ENCODE measurements at places on chromosomes 7 and 10. TPM values are rescaled to one million over a fixed set of nuclear protein-coding genes. Genes with fewer than 3 reads are reported as not detected.

DNA sequence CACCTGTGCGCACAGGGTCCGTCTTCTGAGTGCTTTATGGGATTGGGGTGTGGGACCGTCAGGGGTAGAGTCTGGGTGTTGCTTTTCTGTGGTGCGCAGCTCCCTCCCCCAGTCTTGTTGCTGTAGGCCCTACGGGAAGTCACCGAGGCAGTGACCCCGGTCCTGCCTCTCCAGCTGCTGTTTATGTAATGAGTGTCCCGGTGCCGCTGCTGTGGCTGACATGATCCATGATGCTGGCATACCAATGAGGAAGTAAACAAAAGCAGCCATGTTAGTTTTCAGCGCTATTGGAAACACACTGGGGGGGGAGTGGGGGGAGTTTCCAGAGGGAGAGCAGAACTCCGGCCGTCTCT lies 1.1 kb downstream of the TRIM8 start:
- DNase-seq = peak; percentile 56

GRCh38 chr10:26543567-26544306 lies 105.6 kb downstream of the APBB1IP start:
- DNase-seq = no peak

- no peak for DNase-seq
Observed at GRCh38 chr10:12634621-12634931, 285.2 kb downstream of the CAMK1D start.

DNA sequence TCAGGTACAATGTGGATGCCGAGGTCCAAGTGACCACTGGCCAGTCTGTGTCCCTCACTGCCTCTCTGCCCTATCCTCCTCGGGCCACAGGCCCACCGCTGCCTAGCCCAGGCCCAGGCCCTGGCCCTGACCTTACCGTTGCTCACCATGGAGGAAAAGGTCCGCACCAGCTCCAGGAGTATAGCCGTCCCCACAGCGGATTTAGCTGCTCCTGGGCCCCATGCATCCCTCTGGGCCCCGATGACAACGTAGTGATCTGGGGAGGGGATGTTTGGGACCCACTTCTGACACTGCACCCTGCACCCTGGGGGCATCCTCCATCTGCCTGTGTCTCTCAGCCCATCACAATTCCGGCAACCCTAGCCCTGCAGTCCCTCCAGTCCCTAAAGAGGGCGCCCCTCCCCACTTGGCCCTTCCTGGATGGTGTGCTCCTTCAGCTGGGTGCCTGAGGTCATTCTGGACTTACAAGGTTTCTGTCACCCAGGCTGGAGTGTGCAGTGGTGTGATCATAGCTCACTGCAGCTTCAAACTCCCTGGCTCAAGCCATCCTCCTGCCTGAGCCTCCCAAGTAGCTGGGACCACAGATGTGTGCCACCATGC lies 12.1 kb downstream of the TFR2 start:
- DNase-seq = no peak

DNA sequence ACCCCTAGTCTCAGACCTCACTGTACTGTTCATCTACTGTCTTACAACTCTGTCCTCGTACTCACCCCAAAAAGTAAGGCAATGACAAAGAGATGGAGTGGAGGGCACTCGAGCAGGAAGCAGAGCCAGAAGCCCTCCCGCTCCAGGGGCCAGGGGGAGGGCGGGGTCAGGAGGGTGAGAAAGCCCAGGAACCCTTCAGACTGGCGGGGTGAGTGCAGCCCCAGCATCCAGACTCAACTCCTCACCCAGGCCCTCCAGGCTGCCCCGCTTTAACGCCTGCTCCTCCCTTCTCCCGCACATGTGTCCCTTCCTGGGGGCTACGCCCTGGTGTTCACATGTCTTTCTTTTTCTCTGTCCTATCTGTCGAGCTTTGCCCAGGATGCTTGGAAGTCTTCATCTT lies 66.1 kb downstream of the CALML3 start:
- no peak for DNase-seq

Gene HGF
- total RNA-seq = not detected

DNA sequence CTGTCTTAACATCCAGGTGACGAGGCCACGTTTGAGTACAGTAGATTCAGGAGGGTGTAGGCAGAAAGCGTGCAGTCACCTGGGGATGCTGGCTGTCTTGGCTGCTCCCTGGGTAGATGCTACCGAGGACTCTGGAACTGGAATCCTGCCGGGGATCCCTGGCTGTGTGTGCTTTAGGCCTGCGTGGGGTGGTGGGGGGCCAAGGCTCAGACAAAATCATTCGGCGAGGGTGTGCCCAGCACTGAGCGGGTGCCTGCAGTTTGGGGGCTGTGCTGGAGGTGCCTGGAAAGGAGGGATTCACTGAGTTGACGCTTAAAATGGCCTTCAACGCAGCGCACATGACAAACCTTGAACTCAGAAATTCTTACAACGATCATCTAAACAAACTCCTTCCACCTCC lies 93.5 kb upstream of the PODXL start:
- DNase-seq = no peak

- no peak for DNase-seq
Observed at GRCh38 chr10:94402843-94403379, 570 bp downstream of the TBC1D12 start.

Gene OR6B1
- not detected for total RNA-seq

DNA sequence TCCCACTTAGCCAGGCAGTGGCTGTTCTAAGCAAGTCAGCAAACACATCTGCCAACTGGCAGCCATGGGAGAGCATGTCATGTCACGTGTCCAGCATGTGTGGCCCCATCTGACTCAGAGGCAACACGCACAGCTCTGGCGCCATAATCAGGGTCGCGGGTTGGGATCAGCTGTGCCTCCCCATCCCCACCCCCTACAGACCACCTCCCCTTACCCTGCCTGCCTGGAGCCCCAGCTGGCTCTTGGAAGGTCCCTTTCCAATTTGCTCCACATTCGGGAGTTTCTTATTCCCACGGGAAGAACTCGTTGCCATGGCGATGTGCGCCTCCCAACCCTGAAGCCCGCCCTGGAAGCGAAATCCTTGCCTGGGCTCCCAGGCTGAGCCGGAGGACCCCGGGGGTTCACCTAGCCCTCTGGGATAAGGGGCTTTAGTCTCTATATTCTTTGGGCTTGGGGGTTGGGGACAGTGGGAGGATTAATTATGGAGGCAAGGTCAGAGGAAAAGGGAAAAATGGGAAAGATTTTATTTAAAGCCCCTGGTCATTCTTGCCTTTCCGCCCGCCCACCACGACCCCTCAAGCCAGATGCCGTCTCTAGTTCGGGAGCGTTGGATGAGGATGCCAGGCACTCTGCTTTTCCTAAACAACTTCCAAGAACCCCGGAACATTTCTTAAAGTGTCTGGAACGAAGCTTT lies 283.7 kb downstream of the ZEB1 start:
- no peak for DNase-seq

DNA sequence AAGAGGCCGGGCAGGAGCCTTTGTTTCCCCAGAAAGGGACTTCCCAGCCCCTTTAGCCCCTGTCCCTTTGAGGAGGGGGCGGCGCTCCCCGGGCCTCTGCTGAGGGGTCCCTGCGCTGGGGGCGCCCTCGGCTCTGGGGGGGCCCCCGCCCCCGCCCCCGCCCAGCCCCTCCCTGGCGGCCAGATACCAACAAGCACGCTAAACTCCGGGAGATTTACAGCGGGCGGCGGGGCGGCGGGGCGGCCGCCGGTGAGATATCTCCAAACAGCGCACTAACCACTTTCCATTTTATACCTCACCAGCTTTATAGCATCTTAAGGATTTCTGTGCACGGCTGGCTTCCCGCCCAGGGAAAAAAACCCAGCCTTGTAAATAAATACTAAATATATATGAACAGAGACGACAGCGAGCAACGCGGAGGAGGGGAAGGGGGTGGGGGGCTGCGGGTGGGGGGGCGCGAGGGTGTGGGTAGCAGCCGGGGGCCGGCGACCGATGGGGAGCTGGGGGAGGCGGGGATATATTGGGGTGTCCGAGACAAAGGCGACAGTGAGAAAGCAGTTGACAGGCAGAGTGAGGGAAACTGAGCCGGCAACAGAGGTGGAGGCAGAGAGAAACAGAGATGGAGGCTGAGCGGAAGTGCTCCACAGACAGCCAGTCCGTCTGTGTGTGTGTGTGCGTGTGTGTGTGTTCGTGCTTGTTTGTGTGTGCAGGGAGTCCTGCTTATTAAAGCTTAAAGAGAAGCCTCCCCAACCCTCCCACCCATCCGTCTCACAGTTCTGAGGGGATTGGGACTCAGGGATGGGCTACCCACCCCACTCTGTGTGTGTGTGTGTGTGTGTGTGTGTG lies 85.8 kb downstream of the HIF1AN start:
- no peak for DNase-seq

- DNase-seq = no peak
Observed at GRCh38 chr7:37410305-37411229, 38.1 kb downstream of the ELMO1 start.

- no peak for DNase-seq
Observed at GRCh38 chr7:106249488-106249887, 35.3 kb downstream of the NAMPT start.

Gene CDK1
- 141 TPM for total RNA-seq

DNA sequence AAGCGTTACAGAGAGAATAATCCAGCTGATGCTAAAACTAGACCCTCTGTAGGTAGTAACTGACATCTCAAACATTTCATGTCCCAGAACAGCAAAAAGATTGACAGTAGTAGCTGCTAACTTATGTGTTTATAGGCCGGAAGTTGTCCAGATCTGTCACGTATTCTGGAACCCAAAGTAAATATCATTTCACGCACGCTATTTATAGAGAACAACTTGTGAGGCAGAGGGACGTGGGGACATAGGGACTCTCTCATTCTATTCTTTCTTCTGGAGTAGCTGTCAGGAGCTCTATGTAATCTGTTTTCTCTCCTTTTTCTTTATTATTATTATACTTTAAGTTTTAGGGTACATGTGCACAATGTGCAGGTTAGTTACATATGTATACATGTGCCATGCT lies 22.3 kb downstream of the AGK start:
- no peak for DNase-seq

Gene EBLN1
- total RNA-seq = not detected

Gene SPDYE9
- not detected for total RNA-seq

Gene ABCB4
- 12.6 TPM for total RNA-seq

- DNase-seq = no peak
Observed at GRCh38 chr10:86303626-86304025, 63.0 kb downstream of the GRID1 start.

DNA sequence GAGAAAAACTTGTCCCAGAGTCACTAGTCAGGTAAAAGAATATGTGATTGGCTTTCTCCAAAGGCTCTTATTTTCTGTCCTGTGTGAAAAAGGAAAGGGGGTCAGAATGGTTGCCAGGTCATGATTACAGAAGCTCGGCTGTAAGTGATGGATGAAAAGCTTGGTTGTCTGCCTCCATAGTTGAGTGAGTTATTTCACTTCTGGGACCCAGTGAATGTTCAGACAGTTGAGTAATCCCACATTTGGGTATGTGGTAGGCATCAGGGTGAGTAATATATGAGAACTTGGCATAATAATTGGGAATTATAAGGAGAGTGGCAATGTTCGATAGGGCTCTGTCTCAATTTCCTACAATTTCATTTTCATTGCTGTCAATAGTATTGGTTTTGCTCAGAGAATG lies 72.5 kb downstream of the BBS9 start:
- DNase-seq = no peak

DNA sequence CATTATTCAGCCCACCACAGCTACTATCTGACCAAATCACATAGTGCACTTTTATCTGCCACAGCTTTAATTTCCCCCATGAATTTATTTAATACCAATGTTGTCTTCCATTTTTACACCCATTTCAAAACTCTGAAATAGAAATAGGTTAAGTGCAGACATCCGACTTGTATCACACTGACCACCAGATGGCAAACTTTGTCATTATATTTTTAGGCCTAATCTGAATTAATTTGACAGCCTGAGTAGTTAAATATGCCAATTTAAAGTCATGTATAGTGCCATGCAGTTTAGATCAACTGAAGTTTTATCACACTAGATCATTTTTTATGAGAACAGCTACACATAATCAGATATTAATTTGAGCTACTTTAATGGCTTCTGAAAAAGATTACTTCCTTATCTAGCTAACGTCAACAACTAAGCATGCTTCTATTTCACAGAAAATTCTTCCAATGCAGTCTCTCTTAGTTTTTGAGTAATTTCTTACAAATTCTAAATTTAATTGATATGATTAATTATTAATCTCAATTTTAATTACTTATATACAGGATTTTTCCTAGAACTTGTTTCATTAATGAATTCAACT lies 566.4 kb downstream of the GFRA1 start:
- DNase-seq = no peak

Gene FBXO24
- 1.0 TPM for total RNA-seq

- DNase-seq = no peak
Observed at GRCh38 chr10:131424053-131424452, 112.5 kb upstream of the TCERG1L start.

GRCh38 chr7:91299952-91300775 lies 35.9 kb downstream of the FZD1 start:
- DNase-seq = no peak

Gene ITGB8
- total RNA-seq = 121 TPM

- DNase-seq = no peak
Observed at GRCh38 chr10:3777981-3778691, 6.9 kb downstream of the KLF6 start.

GRCh38 chr7:98307971-98308466 lies 26.5 kb downstream of the BRI3 start:
- DNase-seq = no peak

GRCh38 chr10:112698133-112698817 lies 251.3 kb downstream of the VTI1A start:
- DNase-seq = no peak

GRCh38 chr7:11665357-11665756 lies 166.6 kb downstream of the THSD7A start:
- DNase-seq = no peak

- no peak for DNase-seq
Observed at GRCh38 chr7:80935991-80936780, 17.3 kb upstream of the SEMA3C start.

DNA sequence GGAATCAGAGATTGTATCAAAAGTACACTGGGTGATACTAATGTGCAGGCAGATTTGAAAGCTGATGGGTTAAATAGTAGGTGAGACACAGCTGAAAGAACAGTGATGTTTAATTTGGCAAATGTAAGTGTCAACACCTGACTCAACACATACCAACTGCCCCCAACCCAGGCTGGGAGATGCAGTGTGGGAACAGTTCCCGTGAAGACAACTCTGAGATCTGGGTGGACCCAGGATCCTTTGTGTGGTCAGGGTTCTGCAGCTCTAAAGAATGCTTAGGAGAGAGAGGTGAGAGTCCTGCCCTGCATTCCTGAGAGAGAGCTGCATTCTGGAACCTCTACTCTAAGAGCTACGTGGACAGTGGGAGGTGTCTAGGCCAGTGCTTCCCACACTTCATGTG lies 479.7 kb downstream of the RPS24 start:
- DNase-seq = no peak

Gene TRPV5
- total RNA-seq = not detected

- no peak for DNase-seq
Observed at GRCh38 chr10:129849452-129849750, 114.7 kb downstream of the EBF3 start.

Gene KCND2
- total RNA-seq = 0.07 TPM

Gene RBM20
- total RNA-seq = 0.07 TPM

DNA sequence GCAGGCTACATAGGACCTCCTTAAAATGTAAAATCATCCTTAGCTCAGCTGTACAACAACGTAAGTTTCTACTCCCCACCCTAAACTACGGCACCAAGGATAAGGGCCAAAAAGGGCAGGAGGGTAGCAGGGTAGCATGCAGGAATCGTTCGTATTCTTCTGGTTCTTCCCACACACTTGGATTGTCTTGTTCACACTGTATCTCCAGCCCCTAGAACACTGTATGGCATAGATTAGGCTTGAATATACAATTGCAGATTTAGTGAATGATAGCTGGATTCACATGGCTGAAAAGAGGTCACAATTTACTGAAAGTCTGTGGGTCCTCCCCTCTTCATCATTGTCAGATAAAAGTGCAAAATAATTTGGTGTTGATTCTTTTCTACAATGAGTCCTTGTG lies 28.2 kb upstream of the PRKAR2B start:
- no peak for DNase-seq

Gene TSPAN14
- total RNA-seq = 139 TPM
